NCI-H774 (cell line): ENCODE measurements at places on chromosomes 7 and 10.

DNA sequence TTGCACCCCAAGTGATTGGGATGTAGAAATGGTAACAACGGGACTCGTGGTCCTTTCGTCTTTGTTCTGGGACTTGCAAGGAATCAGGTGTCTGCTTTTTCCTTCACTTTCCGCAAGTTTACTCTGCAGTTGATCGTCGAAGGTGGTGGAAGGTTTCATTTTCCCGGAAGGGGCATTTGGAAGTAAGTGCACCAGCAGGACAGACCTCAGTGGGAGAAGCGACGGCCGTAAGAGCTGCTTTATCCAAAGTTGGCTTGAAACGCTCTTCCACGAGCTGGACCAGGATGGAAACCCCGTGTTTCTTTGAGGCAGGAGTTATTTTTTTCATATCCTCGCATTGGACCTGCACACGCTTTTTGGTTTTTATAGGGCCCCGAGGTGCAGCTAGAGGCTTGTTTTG, 1.2 kb downstream of the BRI3 start:
- DNase-seq, result no peak

GRCh38 chr10:57262892-57263291, 901.8 kb upstream of the ZWINT start:
- no peak for DNase-seq

GRCh38 chr7:44893710-44894234, 8.4 kb upstream of the PURB start:
- DNase-seq, result no peak

GRCh38 chr7:144391823-144392255, 11.7 kb downstream of the NOBOX start:
- DNase-seq, result peak; percentile 26

- no peak for DNase-seq
These were observed 26.6 kb upstream of the NKX6-2 start for GRCh38 chr10:132812520-132812919.

DNA sequence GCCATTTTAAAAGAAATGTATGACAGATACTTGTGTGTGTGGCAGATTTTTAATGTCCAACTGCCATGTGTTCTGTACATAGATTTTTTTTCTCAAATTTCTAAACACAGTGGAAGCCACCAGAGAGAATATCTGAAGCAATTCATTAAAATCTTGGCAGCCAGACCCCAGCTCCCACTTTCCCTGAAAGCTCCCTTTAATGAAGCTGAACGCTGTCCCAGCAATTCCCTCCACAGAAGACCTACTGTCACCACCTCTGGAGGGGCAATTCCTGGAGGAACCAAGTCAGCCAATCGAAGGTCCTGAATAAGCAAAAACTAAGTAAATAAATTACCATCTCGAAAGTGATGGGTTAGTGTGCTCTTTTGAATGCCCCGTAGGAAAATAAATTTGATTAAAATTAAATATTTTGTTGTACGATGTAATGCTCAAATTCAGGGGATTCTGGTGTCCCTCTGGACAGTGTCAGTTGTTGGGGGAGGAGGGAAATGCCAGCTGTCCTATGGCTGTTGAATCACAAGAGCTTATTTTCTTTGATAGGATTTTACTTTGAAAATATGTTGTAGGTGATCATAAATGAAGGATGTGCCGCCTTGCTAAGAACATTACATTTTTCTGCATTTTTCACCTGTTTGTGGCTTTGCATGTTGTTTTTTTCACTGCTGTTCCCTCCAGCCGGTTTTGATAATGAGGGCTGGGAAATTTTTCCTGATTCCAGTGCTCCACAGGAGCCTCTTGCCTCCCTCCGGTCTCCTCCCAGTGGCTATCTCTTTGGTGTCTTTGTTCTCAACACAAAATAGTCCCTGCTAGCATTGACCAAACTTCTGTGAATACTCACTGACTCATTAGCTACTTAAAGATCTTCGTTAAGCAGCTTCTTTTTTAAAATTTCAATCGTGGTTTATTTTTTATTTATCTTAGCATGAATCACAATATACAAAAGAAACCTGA, 9.2 kb upstream of the GSAP start:
- DNase-seq, result peak; percentile 1

DNA sequence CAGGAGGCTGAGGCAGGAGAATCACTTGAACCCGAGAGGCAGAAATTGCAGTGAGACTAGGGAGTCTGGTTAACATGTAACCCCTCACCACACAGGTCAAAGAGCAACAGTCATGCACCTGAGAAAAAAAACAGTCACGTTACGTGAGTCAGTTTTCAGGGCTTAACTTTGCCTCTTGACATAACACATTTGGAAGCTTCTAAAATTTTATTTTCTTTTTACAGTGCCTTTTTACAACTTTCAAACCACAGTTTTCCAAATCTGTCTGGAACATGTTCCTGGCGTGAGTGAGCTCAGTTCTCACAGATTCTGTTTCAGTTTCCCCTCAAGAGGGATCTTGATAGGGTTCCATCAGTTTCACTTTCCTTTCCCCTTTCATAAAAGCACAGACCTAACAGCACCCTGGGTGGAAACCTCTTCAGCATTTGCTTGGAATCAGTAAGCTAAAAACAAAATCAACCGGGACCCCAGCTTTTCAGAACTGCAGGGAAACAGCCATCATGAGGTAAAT, 4.4 kb downstream of the IFIT3 start:
- DNase-seq, result no peak

DNA sequence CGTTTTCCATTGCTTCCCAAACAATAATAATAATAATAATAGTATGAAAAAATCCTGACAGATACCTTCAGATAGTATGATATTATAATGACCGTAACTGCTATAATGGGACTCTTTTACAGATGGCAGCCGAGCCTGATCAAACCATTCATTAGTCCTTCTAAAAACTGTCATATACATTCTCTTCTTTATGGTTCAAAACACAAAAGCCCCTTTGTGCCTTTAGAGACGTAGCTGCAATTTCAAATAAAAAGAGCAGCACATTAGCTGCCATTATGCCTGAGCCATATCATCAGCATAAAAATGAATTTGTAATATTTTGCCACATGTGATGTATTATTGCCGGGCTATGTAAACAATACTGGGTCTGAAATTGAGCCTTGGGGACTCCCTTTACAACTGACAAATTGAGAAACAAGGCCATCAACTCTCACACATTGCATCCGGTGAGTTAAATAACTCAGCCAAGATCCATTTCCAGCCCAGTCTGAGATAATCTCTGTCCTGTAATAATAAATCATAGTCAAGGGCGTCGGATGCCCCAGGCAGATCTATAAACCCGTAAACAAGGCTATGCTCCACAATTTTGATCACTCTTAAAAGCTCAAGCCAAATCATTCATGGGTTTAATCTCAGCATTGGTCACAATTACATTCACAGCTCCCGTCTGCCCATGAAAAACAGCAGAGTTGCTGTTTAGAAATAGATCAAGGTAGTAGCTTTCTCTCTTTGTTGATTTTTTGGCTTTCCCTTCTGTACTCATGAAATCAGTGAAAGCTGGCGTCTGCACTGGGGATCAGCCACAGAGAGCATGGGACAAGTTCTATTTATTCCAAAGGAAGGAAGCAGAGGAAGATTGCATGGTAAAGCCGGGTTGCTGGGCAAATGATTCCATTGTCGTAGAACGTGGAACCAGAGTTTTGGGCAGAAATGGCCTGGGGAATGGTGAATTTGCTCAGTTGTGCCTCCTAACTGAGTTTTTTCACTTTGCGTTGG, 150.1 kb upstream of the BMPER start:
- no peak for DNase-seq

GRCh38 chr10:29517352-29517923, 117.3 kb downstream of the SVIL start:
- DNase-seq, result no peak

DNA sequence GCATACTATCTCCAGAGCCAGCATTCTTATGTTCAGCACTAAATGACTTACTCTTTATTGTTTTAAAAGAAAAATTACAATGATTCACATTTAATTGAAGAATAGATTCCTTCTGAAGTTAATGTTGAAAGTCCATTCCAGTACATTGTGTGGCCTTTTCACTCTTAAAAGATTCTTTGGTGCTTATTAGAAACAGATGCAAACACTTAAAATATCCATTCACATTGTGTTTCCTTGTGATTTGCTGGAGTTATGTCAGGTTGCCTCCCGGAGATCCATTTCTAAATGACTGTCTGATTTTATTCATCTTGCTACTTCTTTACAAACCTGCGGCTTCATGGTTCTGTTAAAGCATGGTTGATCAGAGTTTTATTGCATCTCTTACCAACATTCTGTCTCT, 152.8 kb downstream of the FOXP2 start:
- DNase-seq, result no peak

- no peak for DNase-seq
These were observed 341.1 kb downstream of the PARD3 start for GRCh38 chr10:34474009-34474376.

- DNase-seq, result no peak
These were observed 27.1 kb upstream of the SAR1A start for GRCh38 chr10:70197235-70197945.

GRCh38 chr10:59320355-59320754, 42.0 kb downstream of the FAM13C start:
- no peak for DNase-seq

DNA sequence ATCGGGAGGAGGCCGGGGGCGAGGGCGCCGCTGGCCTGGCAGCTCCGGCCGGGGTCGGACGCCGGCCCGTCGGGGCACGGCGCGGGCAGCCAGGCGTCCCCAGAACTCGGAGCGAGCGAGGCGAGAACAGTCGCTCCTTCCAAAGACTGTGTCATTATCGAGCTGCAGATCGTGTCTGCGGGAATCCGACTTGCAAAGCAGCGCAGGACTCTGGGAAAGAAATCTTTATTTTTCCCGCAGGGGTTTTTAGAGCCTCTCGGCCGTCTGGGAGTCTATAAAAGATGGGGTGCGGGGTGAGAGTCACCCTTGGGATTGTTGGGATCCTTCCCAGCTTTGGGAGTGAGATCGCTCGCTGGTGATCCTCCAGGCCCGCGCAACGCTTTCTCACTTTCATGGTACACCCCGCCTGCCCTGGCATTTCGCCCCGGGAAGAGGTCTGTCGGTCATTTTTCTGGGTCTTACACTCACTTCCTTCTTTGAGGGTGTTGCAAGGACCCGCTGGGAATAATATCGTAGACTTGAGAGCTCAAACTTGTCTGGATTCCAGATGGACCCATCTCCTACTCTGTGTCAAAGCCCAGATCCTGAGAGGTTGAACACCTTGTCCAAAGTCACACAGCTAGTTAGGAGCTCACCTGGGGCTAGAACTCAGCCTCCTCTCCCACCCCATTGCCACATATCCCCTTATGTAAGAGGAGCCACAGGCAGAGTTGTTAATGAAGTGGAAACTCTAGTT, 1.0 kb downstream of the UBTD1 start:
- no peak for DNase-seq

DNA sequence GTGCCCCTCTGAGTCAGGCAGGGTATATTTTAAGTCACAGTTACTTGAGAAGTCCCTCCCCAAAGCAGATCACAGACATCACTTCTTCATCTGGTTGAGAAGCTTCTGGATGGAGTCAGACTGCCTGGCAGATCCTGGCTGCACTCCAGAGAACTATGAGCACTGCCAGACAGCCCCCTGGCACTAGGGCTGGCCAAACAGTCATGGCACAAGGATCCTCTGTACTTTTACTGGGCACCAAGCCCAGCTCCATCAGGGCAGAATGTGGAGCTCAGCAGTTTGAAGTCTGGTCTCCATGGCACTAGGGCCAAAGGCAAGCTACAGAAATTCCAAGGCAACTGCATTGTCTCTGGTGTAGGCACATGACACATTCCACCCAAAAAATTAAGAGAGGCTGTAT, 162.1 kb downstream of the NRG3 start:
- DNase-seq, result no peak

GRCh38 chr7:134584290-134584689, 35.4 kb downstream of the AKR1B15 start:
- no peak for DNase-seq

- no peak for DNase-seq
These were observed 2.2 kb downstream of the CFAP46 start for GRCh38 chr10:132939957-132940790.

GRCh38 chr7:115728518-115728917, 302.0 kb downstream of the TFEC start:
- DNase-seq, result no peak

DNA sequence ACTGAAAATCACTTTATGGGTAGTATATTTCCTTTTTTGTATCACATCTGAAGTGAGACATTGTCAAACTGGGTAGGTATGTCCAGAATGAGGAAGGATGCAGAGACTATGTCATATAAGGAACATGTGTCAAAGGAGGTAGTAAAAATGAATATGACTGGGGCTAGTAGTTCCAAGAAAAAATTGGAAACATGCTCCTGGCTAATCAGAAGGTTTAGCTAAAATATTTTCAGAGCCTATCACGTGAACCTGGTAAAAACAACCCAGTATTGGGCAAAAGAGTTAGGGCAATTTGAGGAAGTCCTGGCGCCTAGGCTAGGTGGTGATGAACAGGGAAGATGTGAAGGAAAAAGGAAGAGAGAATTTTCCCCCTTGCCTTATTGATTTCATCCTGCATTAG, 26.4 kb downstream of the ENTPD1 start:
- DNase-seq, result no peak

DNA sequence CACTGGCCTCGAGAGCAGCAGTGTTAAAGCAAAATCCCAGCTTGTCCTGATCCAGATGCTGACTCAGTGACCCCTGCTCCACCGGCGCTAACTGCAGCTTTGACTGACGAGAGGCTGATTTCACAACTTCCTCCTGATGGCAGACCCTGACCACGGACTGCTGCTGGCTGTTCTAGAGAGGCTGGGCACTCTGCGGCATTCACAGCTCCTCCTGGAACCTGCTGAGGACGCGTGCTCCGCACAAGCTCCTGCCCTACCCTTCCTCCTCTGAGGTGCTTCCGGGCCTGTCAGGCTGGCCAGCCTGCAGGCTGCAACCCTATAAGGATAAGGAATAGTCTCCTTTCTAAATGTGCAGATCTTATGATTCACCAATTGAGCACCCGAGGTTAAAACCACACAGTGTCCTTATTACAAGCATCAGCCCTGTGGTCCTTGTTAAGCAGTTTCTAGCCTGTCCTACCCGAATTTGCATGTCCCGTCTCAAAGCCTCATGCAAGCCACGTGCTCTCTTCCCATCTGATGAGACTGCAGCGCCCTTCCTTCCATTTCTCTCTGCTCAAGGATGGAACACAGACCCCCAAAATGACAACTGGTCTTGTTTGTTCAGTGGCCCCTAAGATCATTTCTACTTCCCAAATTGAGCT, 35.5 kb upstream of the NCAPG2 start:
- no peak for DNase-seq

DNA sequence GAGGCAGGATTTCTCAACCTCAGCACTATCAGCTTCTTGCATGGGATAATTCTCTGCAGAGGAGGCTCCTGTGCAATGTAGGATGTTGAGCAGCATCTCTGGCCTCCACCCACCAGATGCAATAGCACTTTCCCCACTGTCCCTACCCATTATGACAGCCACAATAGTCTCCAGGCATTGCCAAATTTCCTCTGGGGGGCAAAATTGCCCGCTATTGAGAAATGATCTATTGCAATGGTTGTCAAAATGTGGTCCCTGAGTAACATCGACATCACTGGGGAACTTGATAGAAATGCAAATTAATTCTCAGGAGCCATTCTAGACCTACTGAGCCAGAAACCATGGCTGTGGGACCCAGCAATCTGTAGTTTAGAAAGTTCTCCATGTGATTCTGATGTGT, 7.0 kb downstream of the KCNK18 start:
- DNase-seq, result no peak
